GM19239 (cell line): ENCODE measurements at places on chromosomes 5 and 9.

- no peak for DNase-seq
Observed at GRCh38 chr5:129243039-129243438, 148.5 kb downstream of the ISOC1 start.

DNA sequence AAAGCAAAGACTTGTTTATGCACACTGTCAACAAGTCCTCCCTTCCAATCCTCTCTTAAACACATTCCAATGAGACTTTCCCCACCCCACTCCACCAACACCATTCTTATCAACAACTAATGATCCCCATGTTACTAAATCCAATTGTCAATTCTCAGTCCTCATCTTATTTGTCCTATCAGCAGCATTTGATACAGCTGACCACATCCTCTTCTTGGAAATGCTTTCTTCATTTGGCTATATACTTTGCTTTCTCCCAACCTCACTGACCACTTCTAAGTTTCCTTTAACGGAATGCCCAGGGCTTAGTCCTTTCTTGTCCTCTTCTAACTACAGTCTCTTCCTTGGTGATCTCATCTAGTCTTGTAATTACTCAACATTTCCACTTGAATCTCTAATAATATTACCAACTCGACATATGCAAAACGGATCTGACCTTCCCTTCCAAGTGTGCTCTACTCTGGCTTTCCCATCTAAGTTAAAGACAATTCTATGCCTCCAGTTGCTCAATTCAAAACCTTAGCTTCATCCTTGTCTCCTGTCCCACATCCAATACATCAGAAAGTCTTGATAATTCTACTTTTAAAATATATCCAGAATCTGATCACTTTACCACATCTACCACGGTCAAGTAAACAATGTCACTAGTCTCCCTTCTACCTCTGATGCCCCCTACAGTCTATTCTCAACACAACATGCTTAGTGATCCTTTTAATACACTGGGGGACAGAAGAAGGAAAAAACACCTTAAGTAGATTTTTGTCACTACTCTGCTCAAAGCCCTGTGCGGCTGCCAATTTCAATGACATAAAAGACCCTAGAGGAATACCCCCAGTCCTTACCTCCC, 25.5 kb downstream of the AGTPBP1 start:
- DNase-seq = no peak

DNA sequence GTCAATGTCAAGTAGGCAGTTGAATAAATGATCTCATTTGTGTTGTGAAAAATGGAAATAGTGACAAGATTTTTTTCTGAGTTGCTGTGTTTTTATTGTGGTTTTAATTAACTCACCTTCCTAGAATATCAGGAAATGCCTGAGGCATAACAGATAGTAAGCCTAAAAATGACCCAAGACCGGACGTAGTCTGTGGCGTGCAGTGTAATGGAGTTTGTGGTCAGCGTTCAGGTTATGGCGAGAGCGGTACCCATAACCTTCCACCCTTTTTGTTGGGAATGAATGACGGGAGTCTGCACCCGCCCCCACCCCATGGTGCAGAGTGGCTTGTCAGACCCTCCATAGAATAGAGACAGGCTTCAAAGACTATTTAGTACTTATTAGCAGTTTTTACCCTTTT, 119.3 kb downstream of the GALNT10 start:
- DNase-seq = no peak

DNA sequence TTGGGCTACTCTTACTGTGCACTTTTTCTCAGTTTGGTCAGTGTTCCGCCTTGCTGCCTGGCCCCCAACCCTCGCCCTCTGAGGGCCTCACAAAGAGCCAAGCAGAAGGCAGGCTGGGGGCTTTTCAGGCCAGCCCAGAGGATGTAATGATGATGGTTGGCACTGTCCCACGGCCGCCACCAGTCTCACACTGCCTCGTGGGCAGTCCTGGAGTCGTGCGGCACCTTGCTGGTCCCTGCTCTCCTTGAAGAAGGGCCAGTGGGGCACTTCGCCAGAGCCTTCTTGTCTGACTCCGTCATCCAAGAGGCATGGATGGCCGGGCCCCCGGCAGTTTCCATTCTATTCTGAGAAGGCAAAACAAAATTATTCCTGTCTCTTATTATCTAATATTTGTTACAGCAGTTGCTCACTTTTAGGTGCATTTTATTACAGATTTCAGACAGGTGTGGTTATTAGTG, 21.0 kb downstream of the TENT4A start:
- no peak for DNase-seq

DNA sequence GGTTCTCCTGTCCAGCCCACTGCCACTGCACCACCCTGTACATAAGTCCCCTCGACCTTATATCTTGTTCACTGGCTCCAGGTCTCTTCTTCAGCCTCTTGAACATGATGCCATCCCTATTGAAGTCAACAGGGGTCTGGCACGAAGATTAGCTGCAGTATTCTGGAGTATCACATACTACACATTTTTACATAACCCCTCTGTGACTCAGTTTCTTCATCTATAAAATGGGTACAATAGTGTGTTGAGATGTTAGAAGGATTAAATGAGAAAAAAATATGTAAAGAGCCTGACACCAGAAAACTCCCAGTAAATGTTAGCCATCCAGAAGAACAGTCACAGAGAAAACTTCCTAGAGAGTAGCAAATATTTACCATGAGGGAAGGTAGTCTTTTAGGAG, 98.9 kb downstream of the PIK3R1 start:
- DNase-seq = no peak
